Left cardiac atrium (tissue), 4 donors: ENCODE measurements at places on chromosomes 16 and 17. TPM values are rescaled to one million over a fixed set of nuclear protein-coding genes. Genes with fewer than 3 reads are reported as not detected.

ODAD4 gene
- 1.0 TPM for total RNA-seq

PRAC1 gene
- not detected for total RNA-seq

SLC2A4 gene
- 87.6 TPM for total RNA-seq

DNA sequence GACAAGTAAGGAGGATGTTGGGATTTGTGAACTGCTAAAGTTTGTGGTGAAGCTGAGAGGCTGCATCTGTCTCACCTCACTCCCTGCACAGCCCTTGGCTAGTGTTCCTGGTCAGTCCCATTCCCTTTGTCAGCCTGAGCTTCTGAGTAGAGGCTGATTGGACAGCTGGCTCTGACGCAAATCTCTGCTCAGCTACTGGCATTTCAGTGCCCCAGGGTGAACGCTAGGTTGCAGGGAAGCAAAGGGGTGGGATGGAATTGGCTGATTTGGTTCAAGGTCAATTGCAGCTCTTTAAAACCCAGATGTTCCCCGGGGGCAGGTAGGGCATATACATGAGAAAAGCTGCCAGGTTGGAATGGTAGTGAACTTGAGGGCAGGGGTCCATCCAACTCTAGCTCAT is 23.1 kb upstream of the CNOT1 start:
- DNase-seq = no peak

DNA sequence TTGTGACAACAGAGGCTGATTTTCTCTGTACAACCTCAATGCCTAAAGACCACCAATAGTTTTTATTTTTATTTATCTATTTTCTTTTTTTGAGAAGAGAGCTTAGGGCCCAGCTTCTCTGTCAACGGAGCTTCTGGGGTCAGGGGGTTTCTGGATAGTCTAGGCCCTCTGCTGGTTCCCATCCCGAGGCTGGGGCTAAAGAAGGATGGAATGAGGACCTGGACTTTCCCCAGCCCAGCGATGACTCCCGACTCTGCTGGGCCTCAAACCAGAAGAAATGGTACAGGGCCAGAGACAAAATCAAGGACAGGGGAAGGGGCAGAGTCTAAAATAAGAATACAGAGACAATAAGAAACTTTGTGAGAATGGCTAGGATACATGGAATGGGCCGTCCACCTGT is 5.7 kb upstream of the TSPOAP1 start:
- DNase-seq = no peak

GRCh38 chr16:31874366-31875111 is 932 bp downstream of the ZNF267 start:
- DNase-seq = no peak

DNA sequence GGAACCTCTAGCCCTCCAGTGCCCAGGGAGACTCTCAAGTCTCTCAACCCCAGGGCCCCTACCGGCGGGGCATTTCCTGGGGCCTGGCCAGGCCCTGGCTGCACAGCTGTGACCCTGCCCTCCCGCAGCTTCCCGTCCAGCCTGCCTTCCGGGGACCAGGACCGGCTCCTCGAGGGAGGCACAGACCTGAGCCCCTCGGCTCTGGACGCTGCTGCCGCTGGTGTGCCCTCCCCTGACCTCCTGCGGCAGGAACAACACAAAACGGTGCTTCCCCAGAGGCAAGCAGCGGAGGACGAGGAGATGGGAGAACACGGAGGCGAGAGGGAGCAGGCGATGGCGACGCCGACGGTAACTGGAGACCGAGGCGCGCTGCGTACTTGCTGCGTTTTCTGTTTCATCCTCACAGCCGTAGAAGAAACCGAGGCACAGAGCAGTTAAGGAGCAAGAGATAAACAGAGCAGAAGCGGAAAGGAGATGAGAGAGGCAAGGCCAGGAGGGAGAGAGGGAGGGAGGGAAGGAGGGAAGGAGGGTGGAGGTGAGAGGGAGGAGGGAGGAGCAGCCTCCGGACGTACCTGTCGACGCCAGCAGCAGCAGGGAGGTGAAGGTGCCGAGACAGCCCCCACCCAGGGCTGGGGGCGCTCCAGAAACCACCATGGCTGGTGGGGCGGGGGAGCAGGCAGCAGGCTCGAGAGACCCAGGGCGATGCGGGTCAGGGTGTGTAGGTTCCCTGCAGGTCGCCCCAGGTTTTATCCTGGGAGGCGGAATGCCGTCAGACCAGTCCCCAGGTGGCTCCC is at the start of gene PRSS22:
Gene PRSS22, minus strand, starts transcription at position 720 of the 794 bp plus-strand sequence. Its CDS starts 66 bp downstream, at position 654.
- no peak for DNase-seq

GRCh38 chr16:62213763-62214162 is 177.5 kb upstream of the CDH8 start:
- no peak for DNase-seq

KCTD19 gene
- 0.16 TPM for total RNA-seq

GRCh38 chr16:52308051-52308450 is 238.9 kb downstream of the TOX3 start:
- DNase-seq = no peak

DNA sequence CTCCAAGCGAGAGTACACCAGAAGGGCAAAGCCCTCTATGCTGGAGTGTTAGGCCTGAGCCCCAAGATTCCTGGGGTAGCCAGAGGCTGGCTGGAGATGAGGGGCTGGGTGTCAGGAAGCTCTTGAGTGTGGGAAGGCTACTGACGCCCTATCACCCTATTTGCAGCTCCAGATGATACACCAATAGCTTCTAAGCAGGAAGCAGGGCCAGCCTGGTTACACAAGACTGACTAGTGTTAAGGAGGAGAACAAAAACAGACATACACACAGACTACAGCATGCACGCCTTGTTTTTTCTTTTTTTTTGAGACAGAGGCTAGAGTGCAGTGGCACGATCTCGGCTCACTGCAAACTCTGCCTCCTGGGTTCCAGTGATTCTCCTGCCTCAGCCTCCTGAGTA is 15.9 kb downstream of the POLR3K start:
- no peak for DNase-seq
